Motor neuron (in vitro differentiated cells): ENCODE measurements at places on chromosomes 3 and 15.

- no peak for ATAC-seq
Measured at GRCh38 chr3:129417326-129417725, 11.1 kb downstream of the EFCAB12 start.

DNA sequence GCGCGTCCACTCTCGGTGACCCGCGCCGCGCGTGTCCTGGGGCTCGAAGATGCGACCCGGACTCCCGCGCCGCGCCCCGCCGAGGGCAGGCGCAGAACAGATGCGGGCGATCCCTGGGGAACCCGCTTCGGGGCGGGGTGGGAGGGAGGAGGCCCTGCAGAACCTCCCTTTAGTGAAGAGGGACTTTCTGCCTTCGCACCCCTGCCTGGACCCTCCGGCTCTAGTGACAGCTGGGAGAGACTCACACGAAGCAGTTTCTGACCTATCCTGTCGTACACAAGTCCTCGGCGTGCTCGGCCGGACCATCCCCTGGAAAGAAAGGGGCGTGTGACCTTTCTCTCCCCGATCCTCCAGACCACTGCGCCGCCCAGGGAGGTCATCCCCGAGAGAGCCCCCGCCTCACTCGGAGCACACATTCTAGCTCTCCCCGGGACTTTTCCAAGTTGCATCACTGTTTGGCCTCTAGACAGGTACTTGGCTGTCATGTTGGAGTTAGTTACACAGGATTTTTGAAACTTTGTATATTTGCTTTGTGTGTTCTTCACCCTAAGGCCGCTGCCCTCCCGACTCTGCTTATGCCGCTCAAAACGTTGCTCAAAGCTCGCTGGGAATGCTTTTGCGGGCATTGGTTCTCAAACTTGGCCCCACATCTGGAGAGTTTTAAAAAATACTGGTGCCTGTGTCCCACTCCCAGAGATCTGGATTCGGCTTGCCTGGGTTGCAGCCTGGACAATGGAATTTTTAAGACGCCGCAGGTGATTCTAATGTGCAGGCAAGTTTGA lies 582 bp downstream of the CGNL1 start:
- ATAC-seq = peak; percentile 80

- peak; percentile 27 for ATAC-seq
Measured at GRCh38 chr15:96053781-96054428, 276.6 kb upstream of the NR2F2 start.

DNA sequence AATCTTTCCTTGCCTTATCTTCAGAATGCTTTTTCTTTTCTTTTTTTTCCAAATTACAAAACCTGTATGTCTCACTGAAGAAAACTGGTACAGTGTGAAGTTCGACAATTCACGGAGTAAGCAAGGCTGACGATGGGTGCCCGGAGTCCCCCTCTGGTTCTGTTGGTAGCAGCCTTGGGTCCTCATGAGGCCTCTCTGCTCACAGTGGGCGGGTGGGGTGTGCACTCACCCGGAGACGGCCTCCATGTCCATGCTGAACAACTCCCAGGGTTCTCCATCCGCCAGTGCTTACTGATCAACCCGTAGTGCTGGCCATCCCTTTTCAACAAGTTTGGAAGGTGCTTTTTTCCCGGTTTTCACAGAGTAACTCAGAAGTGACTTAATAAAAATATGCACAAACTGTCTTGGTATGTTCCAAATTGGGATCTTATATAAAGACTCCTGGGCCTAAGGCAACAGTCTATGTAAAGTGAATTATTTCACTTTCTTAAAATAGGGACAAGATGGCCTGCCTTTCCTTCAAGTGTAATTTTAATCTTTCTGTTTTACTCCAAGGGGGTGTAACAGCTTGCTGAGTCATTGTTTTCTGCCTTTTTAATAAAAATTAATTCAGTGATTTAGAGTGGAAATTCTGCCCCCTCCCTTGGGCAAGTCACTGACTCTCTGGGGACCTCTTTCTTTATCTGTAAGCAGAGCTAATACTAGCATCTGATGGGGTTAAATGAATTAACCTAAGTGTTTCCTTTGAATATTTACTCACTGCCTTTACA lies 23.7 kb downstream of the LRRK1 start:
- ATAC-seq = peak; percentile 52

DNA sequence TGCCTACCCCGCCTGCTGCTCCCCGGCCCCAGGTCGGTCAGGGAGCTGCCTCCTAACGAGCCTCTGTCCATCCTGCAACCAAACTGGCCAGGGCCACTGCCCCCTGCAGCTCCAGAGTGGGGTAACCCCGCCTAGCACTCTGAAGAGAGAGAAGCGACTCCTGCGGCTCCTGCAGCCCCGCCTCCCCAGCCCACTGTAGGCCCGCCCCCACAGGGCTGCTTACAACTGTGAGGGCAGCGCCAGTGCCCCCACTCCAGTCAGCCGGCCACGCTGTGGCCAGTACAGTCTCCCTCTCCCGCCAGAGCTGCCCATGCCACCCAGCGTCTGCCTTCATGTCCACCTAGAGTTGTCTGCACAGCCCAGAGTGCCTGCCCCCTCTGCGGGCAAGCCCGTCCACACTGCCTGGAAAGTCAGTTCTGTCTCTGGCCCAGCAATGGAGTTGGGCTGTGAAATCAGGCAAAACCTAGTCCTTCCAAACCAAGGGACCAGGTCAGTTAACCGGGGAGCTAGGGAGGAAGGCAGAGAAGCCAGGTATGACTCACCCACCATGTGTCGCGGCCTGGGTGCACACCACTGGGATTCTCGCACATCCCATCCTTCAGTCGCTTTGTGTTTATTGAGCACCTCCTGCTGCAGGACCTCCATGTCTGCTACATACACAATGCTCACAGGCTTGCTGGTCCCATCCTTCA lies 2.4 kb downstream of the UCN2 start:
- peak; percentile 39 for ATAC-seq
